ENCODE measurements at places on chromosomes 2 and 18.
A peak's percentile ranks its signal among the peaks of the same experiment; 100 is the strongest.

DNA sequence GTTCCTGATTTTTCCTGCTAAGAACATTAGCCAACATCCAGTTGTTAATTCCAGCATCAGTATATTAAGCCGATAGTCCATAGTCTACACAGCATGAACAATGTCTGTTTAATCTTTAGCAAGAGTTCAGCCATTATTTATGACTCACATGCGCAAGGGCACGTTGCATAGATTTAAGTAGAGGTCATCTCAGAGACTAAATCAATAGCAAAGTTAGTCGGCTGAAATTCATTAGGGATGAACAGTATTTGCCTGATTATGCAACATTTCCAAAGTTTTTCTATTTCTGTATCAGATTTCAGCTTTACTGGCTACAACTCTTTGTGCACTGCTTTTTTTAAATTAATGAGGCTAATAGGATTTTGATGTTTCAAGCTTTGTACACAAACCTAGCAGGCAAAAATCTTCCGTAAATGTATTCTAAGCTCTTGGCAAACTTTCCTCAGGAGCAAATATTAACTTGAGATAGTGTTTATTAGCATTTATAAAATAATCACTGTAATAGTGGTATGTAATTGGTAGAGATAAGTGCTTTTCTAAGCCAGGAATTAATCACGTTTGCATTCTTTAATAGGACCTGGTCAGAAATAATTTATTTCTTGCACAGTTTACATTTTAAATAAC lies 578.7 kb upstream of the ID2 start:
- DNase-seq: no peak

- DNase-seq: peak; percentile 89
Measured at GRCh38 chr2:12325806-12326205, 390.9 kb upstream of the TRIB2 start.

DNA sequence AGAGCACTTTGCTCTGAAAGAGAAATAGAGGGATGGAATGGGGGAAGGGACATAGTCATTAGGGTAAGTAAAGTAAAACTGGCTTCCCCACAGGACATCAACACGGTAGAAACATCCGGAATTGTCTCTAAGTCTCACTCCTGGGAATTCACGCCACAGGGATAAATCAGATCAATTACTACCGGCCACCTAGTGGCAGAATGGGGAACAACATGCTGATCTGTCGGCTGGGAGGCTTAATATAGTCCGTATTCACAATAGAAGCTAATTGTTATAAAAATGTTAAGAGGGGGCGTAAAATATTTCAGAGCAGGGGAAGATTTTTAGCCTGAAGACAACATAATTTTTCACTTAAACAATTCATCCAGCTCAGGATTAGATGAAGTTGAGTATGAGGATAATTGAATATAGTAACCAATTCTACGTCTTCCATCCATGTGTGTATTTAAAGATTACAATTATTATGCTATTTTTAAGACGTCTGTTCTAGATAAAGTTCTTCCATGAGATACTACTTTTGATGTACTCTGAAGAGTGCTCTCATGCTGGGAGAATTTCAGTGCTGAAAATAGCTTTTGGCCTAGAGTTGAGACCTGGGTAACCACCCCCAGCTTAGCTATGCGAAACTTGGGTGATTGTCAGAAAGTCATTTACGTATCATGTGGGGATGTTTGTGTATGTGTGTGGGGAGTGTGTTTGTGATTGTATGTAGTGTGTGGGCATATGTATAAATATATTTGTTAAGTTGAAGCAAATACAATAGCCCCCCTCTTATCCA lies 65.7 kb downstream of the LRRTM1 start:
- DNase-seq: peak; percentile 29

GRCh38 chr2:171316755-171317337 lies 116.9 kb downstream of the METTL8 start:
- DNase-seq: no peak

GRCh38 chr18:22241921-22242361 lies 72.6 kb downstream of the GATA6 start:
- DNase-seq: no peak

GRCh38 chr2:47799031-47799609 lies 16.2 kb downstream of the MSH6 start:
- DNase-seq: no peak

GRCh38 chr2:121211251-121211650 lies 73.8 kb downstream of the TFCP2L1 start:
- DNase-seq: no peak

GRCh38 chr18:63379639-63379962 lies 12.6 kb upstream of the KDSR start:
- DNase-seq: peak; percentile 38

DNA sequence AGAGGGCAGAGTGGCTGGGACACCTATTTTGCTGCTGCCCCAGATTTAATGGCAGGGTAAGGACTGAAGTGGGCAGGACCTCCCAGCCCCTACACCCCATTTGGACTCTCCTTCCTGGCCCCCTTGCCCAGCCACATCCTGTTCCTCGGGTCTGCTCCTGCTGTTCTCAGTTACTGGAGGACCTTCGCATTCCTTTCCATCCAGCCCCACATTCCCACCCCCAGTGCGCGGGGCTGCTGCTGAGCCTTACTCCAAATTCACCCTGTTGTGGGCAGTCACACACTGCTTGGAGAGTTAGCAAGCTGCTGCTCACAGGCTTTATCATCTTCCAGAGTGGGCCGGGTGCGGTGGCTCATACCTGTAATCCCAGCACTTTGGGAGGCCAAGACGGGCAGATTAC lies 75.2 kb upstream of the SLC14A2 start:
- no peak for DNase-seq

GRCh38 chr2:50648041-50648700 lies 383.8 kb downstream of the NRXN1 start:
- DNase-seq: no peak

DNA sequence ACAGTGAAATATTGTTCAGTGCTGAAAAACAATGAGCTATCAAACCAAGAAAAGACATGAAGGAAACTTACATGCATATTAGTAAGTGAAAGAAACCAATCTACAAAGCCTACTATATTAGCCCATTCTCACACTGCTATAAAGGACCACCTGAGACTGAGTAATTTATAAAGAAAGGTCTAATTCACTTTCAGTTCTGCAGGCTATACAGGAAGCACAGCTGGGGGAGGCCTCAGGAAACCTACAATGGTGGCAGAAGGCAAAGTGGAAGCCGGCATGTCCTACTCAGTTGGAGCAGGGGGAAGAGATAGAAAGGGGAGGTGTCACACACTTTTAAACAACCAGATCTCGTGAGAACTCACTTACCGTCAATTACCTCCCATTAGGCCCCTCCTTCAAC lies 232.1 kb downstream of the TMX3 start:
- no peak for DNase-seq

GRCh38 chr2:201472411-201472810 lies 20.9 kb downstream of the STRADB start:
- no peak for DNase-seq

DNA sequence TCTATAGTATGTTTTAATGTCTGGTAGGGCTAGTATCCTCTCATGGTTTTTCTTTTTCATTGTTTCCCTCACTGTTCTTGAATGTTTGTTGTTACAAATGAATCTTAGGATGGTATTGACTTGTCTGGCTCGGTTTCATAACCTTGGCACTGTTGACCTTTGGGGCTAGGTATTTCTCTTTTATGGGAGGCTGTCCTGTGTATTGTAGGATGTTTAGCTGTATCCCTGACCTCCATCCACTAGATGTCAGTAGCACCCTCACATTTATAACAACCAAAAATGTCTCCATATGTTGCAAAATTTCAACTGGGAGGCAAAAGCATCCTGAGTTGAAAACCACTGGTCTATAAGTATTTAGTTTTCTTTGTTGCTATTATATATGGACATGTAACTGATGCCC lies 7.0 kb upstream of the AOX1 start:
- DNase-seq: peak; percentile 77

DNA sequence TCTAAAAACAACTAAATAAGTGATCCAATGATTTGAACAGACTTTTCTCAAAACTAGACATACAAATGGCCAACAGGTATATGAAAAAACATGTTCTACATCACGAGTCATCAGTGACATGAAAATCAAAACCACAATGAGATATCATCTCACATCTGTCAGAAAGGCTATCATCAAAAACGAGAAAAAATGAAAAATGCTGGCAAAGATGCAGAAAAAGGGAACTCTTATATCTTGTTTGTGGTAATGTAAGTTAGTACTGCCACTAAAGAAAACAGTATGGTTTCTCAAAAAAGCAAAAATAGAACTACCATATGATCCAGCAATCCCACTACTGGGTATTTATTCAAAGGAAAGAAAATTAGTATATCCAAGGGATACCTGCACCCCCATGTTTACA lies 255.3 kb upstream of the FBXO11 start:
- no peak for DNase-seq
